Activated CD4-positive, alpha-beta memory T cell treated with anti-CD3 and anti-CD28 coated beads, Interleukin-2, amount 10 ng/mL, durations not matched to agents 7 days and 5 days (primary cell): ENCODE measurements at places on chromosomes 7 and 10. TPM values are rescaled to one million over a fixed set of nuclear protein-coding genes. Genes with fewer than 3 reads are reported as not detected.

DNA sequence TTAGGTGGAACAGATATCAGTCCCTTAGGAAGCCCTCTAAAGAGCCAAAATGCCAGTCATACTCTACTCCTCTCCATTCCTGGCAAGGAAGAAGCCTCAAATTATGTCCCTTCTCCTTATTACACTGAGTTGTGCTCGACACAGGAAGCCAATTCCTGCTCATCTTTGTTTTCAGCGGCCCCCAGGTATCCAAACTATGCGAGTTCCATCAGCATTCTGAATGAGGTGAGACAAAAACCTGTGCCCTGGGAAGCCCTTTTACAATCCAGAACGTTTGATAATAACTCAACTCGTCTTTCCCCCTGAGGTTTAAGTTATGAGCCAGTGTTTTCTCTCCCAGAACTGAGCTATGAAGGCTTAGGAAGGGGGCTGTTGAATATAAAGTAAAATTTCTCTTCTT is 580.5 kb downstream of the NXPH1 start:
- no peak for DNase-seq

DNA sequence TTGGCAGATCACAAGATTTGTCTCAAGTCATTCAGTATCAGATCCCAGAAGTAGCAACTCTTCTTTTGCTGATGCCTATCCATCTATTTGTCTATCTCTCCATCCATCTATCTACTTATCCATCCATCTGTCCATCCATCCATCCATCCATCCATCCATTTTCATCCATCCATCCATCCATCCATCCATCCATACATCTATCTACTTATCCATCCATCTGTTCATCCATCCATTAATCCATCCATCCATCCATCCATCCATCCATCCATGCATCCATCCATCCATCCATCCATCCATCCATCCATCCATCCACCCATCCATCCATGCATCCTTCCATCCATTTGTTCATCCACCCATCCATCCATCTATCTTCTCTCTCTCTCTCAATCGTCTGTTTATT is 142.7 kb downstream of the PFKFB3 start:
- DNase-seq = no peak

PIP4K2A gene
- 137 TPM for total RNA-seq

DNA sequence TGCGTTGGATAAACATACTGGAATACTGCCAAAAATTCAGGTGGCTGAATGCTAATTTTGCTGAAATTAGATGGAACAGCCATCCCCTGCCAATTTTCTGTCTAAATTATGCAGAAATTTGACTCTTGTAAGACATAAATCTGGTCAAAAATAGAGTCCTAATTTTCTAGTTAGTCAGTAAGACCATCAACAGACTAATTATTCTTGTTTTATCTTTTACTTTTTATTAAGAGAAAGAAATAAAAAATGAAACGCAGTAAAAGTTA is 110.3 kb upstream of the GATA3 start:
- DNase-seq = no peak

GRCh38 chr7:111647881-111648280 is 85.6 kb upstream of the IMMP2L start:
- no peak for DNase-seq

GRCh38 chr10:34018784-34019183 is 684.3 kb upstream of the NRP1 start:
- DNase-seq = no peak
